ENCODE measurements at places on chromosomes 3 and 15. TPM values are rescaled to one million over a fixed set of nuclear protein-coding genes. Genes with fewer than 3 reads are reported as not detected.
A peak's percentile ranks its signal among the peaks of the same experiment; 100 is the strongest.

DNA sequence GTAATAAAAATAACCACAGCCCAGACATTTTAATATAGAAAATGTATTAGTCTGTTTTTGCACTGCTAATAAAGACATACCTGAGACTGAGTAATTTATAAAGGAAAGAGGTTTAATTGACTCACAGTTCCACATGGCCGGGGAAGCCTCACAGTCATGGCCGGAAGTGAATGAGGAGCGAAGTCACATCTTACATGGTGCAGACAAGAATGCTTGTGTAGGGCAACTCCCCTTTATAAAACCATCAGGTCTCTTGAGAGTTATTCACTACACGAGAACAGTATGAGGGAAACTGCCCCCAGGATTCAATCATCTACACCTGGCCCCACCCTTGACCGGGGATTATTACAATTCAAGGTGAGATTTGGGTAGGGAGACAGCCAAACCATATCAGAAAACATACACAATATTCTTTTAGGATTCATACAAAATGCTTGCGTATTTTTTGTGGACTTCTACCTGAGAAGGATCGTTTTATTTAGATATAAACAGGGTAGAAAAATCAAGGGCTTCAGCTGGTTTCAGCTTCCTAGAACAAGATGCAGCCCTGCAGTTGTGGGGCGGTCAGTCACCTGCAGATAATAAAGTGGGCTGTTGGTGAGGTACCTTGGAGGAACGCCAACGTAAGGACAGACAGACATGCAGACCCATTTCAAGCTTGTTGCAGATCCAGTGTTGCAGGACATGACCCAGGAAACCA is 101.9 kb downstream of the TNIK start:
- peaks cover 43% of the 10 kb centered on the region for H3K4me1 ChIP-seq
- H3K36me3 ChIP-seq: no peaks in the 10 kb centered on the region
- H3K4me3 ChIP-seq: no peak overlapping the region
- no peaks in the 10 kb centered on the region for H3K27me3 ChIP-seq
- DNase-seq: no peak

DNA sequence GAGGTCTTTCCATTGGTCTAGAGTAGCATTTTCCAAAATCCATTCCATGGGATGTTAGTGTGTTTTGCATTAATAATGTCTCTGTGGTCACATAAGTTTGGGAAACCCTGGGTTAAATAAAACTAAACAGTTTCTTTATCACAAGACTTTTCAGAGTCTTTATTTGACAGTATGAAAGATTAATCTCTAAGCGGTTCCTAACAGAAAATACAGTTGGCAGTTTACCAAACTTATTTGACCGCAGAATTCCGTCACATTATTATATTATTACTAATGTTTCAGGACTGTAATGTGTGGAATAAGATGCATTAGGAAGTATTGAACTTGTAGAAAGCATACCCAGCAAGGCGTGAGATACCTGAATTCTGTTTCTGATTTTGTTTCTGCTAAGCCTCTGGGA is 71.5 kb upstream of the ADAMTSL3 start:
- no peaks in the 10 kb centered on the region for H3K27me3 ChIP-seq
- H3K27ac ChIP-seq: no peak overlapping the region
- H3K36me3 ChIP-seq: no peaks in the 10 kb centered on the region
- no peaks in the 10 kb centered on the region for H3K4me1 ChIP-seq

GRCh38 chr15:72155003-72155621 is 36.9 kb downstream of the SENP8 start:
- H3K4me1 ChIP-seq: no peaks in the 10 kb centered on the region
- no peak overlapping the region for H3K4me3 ChIP-seq
- no peak for DNase-seq
- no peaks in the 10 kb centered on the region for H3K36me3 ChIP-seq

GRCh38 chr15:27587810-27588209 is 511.3 kb downstream of the OCA2 start:
- no peaks in the 10 kb centered on the region for H3K27me3 ChIP-seq
- DNase-seq: no peak
- H3K27ac ChIP-seq: no peak overlapping the region
- no peaks in the 10 kb centered on the region for H3K4me1 ChIP-seq
- no peak overlapping the region for H3K4me3 ChIP-seq

DNA sequence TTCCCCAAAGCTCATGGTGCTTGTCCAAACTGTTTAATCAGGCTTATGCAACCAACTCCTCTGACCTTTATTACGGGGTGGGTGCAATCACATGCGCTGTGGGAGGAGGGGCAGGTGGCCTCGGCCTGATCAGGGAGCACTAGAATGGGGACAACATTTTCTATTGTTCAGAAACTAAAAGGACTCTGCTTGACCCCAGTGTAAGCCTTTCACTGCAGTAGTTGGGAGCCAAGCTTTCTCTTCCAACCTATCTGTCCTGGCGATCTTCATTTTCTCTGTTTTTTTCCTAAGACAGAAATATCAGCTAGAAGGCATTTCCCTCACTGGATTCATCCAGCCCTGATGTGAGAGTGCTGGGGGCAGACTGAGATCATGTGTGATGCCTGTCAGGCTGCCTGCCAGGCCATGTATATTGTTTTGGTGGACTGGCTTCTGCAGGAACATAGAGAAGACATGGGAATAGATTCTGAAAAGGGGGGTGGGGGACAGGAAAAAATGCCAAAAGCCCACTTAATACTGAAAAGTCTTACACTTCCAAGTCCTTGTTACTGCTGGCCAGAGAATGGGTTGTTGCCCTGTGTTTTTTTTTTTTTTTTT is 627.0 kb upstream of the TBL1XR1 start:
- H3K27me3 ChIP-seq: no peaks in the 10 kb centered on the region
- DNase-seq: no peak
- H3K4me1 ChIP-seq: no peaks in the 10 kb centered on the region

- no peak overlapping the region for H3K27ac ChIP-seq
- no peak overlapping the region for H3K4me3 ChIP-seq
- no peak for DNase-seq
- H3K4me1 ChIP-seq: no peaks in the 10 kb centered on the region
- no peaks in the 10 kb centered on the region for H3K36me3 ChIP-seq
Observed at GRCh38 chr3:59327376-59327808, 277.6 kb upstream of the CFAP20DC start.

- peak overlapping the region; percentile 95 for H3K4me3 ChIP-seq
- H3K27ac ChIP-seq: peak overlapping the region; percentile 78
- H3K36me3 ChIP-seq: no peaks in the 10 kb centered on the region
- H3K4me1 ChIP-seq: peaks cover 28% of the 10 kb centered on the region
- H3K27me3 ChIP-seq: no peaks in the 10 kb centered on the region
- DNase-seq: peak; percentile 22
Observed at GRCh38 chr3:184133840-184134745, 1.1 kb upstream of the EIF2B5 start.

DNA sequence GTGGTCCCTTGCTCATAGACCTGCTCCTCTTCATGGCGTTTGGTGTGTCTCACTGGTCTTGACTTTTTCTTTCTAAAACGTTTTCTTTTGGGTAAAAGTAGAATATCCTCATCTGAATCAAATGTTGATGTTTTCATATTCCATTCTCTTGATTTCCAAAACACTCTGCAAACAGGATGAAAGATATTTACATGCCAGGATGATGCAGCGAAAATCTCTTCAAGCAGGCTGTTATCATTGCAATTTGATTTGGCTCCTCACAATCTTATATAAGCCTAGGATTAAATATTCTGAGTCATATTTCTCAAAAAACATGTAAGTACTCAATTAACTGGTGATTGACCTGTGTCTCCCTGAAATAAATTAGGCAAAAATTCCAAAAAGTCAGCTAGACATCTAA is 10.1 kb downstream of the PP2D1 start:
- H3K4me3 ChIP-seq: no peak overlapping the region
- H3K36me3 ChIP-seq: no peaks in the 10 kb centered on the region
- no peaks in the 10 kb centered on the region for H3K27me3 ChIP-seq
- no peak overlapping the region for H3K27ac ChIP-seq
- no peak for DNase-seq
- H3K4me1 ChIP-seq: no peaks in the 10 kb centered on the region

DNA sequence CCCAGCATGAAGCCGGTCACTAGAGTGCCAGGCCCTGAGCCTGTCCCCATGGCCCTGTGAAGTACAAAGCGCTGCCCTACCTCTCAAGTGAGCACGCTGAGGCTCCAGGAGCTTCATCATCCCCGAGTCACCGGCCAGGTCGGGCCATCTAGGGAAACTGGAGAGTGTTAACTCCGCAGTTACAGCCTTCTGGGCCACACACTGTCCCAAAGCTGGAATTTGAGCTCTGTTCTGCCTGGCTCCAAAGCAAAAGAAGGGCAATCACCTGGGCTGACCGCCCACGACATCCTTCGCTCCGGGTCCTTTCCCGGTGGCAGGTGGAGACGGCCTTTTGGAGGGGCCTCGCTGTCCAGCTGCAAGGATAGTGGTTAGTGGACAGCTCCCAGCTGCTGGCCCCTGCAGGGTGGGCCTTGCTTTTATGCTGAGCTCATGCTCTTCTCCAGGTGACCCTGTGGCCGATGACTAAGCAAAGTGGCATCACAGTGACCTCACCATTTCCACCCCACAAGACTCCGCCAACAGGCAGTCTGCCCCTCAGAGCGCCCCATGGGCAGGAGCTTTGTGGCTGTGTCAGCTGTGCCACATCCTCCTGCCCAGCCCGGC is 3.5 kb upstream of the MUC4 start:
- no peak overlapping the region for H3K27ac ChIP-seq
- no peak overlapping the region for H3K4me3 ChIP-seq
- DNase-seq: peak; percentile 7
- H3K27me3 ChIP-seq: no peaks in the 10 kb centered on the region
- no peaks in the 10 kb centered on the region for H3K36me3 ChIP-seq
- H3K4me1 ChIP-seq: no peaks in the 10 kb centered on the region

GRCh38 chr15:40042791-40043320 is 3.9 kb upstream of the SRP14 start:
- no peak overlapping the region for H3K4me3 ChIP-seq
- no peaks in the 10 kb centered on the region for H3K27me3 ChIP-seq
- no peak overlapping the region for H3K27ac ChIP-seq
- DNase-seq: no peak
- H3K36me3 ChIP-seq: peaks cover under 1% of the 10 kb centered on the region

GRCh38 chr3:145650170-145650569 is 510.8 kb downstream of the PLOD2 start:
- H3K4me1 ChIP-seq: no peaks in the 10 kb centered on the region
- no peak overlapping the region for H3K4me3 ChIP-seq
- DNase-seq: no peak
- H3K36me3 ChIP-seq: no peaks in the 10 kb centered on the region
- H3K27ac ChIP-seq: no peak overlapping the region
- H3K27me3 ChIP-seq: no peaks in the 10 kb centered on the region

- H3K27ac ChIP-seq: no peak overlapping the region
- no peaks in the 10 kb centered on the region for H3K27me3 ChIP-seq
- no peak overlapping the region for H3K4me3 ChIP-seq
- H3K36me3 ChIP-seq: no peaks in the 10 kb centered on the region
Observed at GRCh38 chr3:183560607-183561006, 5.1 kb upstream of the KLHL6 start.

Gene DPH6
- 11.5 TPM for total RNA-seq

Gene IL5RA
- 0.33 TPM for total RNA-seq

Gene ALDH1A2
- total RNA-seq: 0.83 TPM

Gene FSIP1
- total RNA-seq: 0.47 TPM

Gene CKMT1B
- total RNA-seq: not detected

Gene IL17RC
- 0.61 TPM for total RNA-seq

Gene DUOXA2
- total RNA-seq: not detected

Gene VPS8
- total RNA-seq: 85.9 TPM

Gene DNAH12
- 0.11 TPM for total RNA-seq

Measured in CD4-positive, alpha-beta memory T cell (primary cell).